ENCODE measurements at places on chromosomes 5 and 9.

DNA sequence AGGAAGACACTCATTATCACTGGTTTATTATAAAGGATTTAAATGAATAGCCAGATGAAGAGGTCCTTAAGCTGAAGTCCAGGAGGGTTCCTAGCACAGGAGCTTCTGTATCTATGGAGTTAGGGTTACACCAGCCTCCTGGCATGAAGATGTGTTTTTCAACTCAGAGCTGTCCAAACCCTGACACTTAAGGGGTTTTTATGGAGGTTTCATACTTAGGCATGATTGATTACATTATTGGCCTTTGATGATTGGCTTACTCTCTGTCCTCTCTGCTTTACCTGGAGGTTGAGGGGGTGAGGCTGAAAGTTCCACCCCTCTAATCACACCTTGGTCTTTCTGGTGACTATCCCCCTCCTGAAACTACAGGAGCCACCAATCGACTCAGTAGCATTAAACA lies 84.9 kb upstream of the ZNF169 start:
- no peak for DNase-seq

- DNase-seq = no peak
Measured at GRCh38 chr5:169964246-169964645, 16.0 kb downstream of the INSYN2B start.

DNA sequence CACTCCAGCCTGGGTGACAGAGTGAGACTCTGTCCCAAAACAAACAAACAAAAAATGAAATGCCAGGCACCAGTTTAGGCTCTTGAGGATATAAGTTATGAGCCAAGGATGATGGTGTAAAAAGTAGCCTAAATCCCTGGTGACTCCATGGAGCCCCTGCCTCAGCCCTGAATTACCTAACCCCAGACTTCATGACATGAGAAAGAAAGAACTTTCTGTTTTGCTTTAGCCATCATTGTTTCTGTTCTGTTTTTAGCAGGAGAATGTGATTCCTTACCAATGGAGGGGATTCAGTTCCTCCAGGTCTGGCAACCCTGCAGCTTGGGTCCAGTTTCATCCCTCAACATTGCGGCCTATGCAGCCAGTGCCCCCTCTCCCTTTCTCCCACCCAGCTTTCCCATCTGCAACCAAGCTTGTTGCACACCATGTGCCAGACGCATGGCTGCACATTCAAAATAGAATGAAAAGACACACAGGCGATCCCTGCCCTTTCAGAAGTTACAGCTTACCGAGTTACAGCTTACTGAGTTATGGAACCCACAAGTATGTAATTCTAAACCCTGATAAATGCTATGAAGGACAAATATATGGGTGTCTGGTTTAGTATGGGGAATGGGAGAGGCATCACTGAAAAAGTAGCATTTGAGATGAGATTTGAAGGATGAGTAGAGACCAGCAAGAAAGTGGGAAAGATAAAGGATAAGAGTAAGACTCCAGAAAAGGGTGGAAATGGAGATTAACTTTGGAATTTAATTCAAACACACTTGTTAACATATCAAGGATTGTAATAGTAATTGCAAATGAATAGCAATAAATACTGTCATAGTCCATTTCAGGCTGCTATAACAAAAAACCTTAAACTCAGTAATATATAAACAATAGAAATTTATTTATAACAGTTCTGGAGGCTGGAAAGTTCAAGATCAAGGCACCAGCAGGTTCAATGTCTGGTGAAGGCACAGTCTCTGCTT lies 6.0 kb upstream of the SEMA5A start:
- no peak for DNase-seq

GRCh38 chr5:147398860-147399259 lies 111.0 kb downstream of the DPYSL3 start:
- DNase-seq = no peak

Data from gastrocnemius medialis (tissue), 4 donors.